ENCODE measurements at places on chromosomes 5 and 9.
A peak's percentile ranks its signal among the peaks of the same experiment; 100 is the strongest.

- DNase-seq = no peak
Measured at GRCh38 chr5:164345853-164346252, 840.4 kb downstream of the MAT2B start.

GRCh38 chr9:93686880-93687236 lies 110.5 kb downstream of the PHF2 start:
- no peak for DNase-seq

DNA sequence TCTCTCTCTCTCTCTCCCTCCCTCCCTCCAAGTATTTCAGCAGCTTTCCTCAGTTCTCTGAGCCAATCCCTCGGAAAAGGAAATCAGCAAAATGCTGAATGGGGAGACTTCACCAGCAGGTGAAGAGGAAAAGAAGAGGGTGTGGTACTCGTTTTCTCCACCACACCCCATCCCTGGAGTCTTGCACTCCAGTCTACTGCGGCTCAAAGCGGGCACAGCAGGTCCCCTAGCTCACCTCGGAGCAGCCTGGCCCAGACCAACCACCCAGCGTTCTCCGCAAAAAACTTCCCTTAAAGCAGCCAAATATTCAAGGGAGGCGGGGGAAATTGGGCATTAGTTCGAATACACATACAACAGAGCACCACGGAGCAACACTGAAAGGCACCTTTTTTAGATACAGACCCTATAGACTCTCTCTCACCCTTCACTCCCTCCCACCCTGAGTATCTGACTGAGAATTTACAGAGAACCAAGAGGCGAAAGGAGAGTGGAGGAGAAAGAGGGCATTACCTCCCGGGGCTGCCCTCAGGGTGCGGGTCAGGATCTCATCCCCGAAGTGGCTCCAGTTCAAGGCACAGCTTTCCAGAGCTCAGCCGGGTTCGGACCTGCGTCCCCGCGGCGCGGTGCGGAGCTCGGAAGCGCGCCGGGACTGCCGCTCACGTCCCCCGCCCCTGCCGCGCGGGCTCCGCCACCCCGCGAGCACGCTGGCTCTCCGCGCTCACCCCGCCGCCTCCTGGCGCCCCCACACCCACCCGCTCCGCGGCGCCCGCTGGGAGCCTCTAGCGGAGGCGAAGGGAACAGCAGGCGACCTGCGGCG lies 1638.5 kb upstream of the C9orf72 start:
- DNase-seq = peak; percentile 79

- DNase-seq = no peak
Measured at GRCh38 chr5:142884029-142884428, 113.9 kb downstream of the ARHGAP26 start.

GRCh38 chr5:124599028-124599973 lies 147.1 kb downstream of the ZNF608 start:
- no peak for DNase-seq

GRCh38 chr5:168747987-168748777 lies 169.0 kb upstream of the PANK3 start:
- DNase-seq = peak; percentile 89

DNA sequence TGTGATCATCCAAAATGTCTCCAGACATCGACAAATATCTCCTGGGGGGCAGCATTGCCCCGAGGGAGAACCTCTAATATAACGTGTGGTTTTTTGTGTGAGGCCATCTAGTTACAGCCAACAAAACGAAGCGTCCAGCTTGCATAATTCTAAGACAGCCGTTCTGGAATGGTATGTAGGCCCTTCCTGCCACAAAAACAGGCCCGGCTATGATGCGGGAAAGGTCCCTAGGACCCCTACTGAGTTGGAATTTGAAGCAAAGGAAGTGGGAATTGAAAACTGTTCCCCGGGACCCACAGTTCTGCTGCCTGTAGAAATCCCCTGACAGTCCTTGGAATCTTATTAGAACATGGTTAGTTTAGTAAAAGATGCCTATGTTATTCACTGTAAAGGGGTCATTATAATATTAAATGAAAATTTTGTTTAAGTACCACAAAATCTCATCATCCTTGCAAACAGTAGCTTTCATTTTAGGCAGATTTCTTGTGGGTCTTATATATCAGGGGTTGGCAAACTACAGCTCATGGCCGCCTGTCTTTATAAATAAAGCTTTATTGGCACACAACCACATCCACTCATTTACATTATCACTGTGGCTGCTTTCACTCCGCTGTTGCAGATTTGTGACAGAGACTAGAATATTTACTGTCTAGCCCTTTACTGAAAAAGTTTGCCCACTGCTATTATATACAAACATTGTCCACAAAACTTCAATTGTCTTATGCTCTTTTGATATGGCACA lies 70.7 kb downstream of the MSX2 start:
- DNase-seq = peak; percentile 29

DNA sequence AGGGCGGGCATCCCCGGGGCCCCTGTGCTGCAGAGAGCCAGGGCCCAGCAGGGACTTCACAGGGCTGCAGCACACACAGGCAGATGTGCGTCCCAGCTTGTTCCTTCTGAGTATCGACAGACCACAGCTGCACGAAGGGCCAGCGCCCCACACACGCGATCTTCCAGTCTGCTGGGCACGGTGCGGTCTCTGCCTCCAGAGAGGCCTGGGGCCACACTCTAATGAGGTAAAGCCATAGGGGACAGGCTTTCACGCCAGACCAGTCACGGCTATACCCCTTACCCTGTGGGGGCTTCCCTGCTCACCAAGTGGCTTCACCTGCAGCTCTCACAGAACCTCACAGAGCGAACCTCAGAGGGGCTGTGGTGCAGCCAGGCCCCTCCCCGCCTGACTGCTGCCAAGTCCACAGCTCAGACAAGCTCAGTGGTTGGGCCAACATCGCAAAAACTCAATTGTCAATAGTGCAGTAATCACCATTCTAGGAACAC lies 82.2 kb downstream of the SHB start:
- no peak for DNase-seq

- no peak for DNase-seq
Measured at GRCh38 chr9:129542741-129543140, 78.2 kb downstream of the C9orf50 start.

DNA sequence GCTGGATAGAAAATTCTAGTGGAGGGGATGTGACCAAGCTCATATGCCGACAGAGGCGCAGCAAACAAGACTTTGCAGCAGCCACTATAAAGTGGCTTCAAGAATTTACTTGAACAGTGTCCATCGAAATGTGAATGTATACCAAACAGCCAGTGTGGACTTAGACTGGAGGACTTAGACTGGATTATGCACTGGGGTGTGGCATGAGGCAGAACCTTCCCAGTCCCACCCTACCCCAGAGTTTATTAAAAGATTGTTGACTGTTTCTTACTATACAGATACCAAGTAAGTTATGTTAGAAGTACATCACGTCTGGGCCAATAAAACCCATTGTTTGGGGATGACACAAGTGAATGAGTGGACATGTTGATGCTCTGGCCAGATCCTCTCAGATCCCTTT lies 561.3 kb upstream of the KLF4 start:
- no peak for DNase-seq

- DNase-seq = no peak
Measured at GRCh38 chr9:97802276-97802675, 50.8 kb upstream of the FOXE1 start.

DNA sequence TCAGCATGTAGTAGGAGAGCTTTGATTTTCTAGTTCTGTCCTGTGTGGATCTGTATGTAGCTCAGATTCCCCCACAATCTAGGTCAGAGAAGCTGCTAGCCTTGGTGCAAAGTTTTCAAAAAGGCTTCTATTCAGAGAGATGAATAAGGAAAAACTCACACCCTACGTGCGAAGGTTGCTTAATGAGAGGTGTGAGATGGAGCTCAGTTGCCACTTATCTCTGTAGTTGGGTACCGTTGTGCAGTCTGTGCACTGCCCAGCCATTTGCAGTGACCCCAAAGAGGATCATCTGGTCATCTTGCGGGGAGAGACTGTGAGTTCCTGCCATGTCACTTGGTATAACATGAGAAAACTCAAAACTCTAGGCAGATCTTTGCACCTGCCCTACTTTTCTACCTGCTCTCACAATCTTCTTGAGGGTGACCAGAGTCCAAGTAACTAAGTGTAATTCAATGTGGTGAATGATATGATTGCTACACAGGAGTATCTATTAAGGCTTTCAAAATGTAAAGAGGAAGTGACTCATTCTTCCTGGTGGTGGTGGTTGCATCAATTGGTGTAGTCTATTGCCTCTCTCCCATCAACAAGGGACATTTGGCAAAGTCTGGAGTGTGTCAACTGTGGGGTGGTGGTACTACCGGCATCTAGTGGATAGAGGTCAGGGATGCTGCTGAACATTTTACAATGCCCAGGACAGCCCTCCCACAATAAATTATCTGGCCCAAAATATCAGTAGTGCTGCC lies 65.2 kb downstream of the TMC1 start:
- DNase-seq = no peak

GRCh38 chr9:935348-935965 lies 41.0 kb upstream of the DMRT3 start:
- DNase-seq = no peak

DNA sequence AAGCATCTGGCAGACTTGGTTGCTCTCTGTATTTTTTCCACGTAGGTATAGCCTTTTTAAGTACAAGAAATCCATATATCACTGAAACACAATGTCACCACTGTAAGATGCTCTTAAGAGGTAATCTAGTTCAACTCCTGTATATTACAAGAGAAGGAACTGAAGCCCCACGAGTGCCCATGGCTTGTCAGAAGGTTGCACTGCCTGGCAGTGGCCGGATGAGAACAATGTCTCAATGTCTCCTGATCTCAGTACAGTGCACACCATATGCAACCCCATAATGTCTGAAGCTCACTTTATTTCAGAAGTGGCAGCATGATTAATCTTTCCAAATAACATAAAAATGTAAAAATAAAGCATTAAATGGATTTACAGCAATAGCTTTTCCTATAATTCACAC lies 27.7 kb downstream of the TUT7 start:
- no peak for DNase-seq

GRCh38 chr5:161312882-161313281 lies 233.6 kb downstream of the GABRB2 start:
- DNase-seq = no peak

DNA sequence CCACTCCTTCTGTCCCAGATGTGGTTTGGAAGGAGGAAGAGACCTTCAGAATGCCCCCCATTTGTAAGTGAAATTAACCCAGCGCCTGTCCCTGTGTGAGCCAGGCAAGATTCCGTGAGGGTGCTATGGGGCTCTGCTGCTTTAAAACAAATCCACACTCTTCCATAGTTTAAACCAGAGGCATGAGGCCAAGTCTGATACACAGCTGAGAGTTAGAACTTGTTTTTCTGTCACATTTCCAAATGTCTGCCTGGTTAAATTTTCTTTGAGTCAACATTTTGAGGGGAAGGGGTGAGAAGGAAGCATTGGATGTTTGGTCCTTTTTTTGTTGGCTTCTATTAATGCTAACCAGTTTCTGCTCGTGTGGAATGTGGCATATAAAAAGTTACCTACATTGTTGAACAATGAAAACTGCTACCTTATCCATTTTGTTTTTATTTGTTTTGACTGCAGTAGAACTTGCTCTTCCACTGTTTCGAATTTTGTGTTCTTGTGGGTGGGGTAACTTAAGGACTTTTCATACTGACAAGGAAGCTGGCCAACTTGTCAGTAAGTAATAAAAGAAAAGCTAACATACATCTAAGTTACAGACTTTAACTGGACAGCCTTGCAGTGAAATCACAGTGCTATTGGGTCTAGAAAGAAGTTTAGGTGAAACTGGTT lies 12.9 kb downstream of the RGMB start:
- no peak for DNase-seq

DNA sequence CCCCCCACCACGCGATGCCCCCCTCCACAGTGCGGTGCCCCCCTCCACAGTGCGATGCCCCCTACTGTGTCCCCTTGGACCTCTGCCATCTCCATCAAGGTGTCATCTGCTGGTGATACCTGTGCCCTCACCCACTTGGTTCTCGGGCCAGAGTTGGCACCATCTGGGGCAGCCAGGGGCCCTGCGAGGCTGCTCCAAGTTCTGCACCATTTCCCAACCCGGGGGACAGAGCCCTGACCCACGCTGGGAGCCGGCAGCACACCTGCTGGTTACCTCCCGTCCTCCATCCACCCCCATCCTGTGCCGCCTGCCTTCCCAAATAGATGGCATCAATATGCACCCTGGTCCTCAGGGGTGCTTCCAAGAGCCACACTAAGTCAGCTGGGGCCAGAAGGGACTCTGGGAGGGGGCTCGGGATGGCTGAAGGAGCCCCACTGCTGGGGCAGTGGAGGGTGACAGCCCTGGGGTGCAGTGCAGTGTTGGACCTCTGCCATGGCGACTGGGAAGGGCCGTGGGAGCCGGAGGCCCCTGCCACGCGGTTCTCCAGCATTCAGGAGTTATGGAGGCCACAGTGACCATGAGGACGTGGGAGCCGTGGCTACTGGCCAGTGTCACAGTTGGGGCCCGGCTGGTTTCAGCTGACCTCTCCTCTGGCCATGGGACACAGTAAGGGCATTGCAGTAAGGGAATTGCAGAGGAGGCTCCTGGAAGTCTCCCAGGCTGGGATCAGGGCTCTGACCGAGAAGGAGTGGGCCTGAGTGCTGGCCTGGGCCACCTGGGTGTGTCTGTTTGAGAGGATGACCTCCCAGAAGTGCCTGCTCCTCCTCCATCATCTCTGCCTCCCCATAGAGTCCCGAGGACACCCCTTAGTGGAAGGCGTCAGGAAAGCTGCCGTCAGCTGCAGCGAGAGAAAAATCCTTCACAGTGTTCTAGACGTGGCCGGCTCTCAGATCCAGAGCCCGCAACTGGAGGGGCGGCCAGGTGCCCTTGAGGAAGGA lies 44.2 kb upstream of the NOTCH1 start:
- DNase-seq = no peak

DNA sequence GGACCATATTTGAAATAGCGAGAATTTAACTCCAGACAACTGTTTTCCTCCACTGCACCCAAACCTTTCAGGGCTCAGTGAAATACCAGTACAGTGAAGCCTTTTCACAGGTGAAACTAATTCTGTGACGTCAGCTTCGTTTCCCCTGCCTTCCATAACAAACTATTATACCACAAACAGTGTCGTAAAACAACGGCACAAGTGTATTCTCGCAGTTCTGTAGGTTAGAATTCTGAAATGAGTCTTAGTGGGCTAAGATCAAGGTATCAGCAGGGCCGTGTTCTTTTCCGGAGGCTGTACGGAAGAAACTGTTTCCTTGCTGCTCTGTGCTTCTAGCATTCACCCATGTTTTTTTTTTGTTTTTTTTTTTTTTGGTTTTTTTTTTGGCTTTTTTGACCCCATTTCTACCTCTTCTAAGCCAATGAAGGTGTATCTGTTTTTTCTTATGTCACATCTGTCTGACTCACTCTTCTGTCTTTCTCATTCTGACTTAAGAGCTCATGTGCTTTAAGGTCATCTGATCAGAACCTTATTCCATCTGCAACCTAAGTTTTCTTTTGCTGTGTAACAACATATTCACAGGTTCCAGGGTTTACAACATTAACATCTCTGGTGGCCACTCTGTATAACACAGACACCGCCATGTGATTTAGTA lies 20.1 kb downstream of the ISOC1 start:
- DNase-seq = no peak

- no peak for DNase-seq
Measured at GRCh38 chr5:3490957-3491507, 104.6 kb upstream of the IRX1 start.

GRCh38 chr5:9540791-9541190 lies 5.1 kb downstream of the SEMA5A start:
- DNase-seq = no peak

- DNase-seq = no peak
Measured at GRCh38 chr5:61697809-61698558, 365.9 kb downstream of the ZSWIM6 start.

GRCh38 chr9:137919649-137920141 lies 42.1 kb downstream of the CACNA1B start:
- DNase-seq = no peak
